ENCODE measurements at places on chromosomes 6 and 20.

- no peak for DNase-seq
Observed at GRCh38 chr6:127576874-127577273, at the start of gene C6orf58. Gene C6orf58 (plus strand): TSS chr6:127577174. CDS start chr6:127577186, 12 bp downstream.

GRCh38 chr6:15375018-15375417 lies 129.1 kb downstream of the JARID2 start:
- DNase-seq, result no peak

- DNase-seq, result no peak
Observed at GRCh38 chr20:17613328-17614175, 43.7 kb downstream of the DSTN start.

DNA sequence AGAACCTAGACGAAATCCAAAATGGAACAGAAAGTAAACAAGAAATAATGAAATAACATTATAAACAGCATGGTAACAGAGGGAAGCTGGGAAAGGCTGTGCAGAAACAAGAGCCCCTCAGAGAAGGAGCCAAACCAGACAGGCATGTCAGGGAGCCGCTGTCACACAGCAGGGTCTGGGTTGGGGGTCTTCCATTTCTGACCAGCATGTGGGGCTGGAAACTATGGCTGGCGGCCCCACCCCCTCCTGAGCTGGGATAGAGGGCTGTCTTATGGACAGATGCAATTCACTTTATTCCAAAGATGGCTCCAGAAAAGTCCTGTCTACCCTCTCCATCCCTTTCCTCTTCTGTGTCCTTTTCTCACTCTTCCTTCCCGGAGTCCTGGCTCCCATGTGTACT lies 27.3 kb downstream of the C6orf89 start:
- DNase-seq, result no peak

DNA sequence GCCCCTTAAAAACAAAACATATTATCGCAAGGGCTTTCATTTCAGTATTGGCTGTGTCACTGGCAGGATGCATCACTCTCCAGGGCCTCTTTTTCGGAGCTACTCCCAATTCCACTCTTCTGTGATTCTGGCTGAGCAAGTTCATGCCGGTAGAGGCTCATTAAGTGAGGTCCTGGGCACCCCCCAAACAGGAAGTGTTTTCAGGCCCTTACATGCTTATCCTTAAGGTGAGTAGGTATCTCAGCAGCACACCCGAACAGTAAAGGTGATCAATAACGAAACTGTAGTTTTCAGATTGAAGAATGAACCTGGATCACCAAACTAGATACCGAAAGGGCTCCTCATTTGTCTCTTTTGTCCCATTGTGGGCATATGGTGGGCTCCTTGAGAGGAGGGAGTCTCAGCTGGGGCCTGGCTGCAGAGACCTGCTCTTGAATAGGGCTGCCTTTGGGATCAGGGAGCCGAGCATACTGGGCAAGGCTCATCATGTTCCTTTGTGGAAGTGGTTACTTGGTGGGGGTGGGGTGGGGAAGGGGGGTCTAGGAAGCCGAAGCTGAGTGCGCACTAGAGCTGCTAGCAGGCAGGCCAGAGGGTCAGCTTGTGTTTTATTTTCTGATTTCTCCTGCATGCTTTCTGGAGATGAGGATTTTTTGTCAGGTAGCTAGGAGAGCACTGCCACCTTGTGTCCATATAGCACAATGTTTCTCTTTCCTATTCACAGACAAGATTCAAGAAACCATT lies 65.2 kb downstream of the CDS2 start:
- no peak for DNase-seq

- DNase-seq, result no peak
Observed at GRCh38 chr20:46690219-46691106, 1.2 kb upstream of the TP53RK start.

GRCh38 chr6:157211603-157212455 lies 111.5 kb downstream of the TMEM242 start:
- no peak for DNase-seq

DNA sequence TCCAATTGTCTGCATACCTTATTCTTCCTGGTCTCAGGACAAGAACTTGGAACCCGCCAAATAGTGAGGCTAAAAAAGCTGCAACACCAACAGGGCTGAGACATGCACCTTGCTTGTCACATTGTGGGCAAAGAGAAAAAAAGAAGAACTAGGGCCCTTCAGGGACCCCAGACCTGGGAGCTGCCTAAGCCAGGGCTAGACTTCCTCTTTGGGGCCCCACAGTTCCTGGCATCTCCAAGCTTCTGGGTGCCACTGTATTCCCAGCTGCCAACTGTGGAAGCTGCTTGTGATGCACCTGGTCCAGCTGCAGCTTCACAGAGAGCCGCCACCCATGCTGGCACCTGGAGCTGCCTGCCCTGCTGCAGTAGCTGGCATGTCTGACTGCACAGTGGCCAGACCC lies 370.6 kb downstream of the CD83 start:
- DNase-seq, result no peak

DNA sequence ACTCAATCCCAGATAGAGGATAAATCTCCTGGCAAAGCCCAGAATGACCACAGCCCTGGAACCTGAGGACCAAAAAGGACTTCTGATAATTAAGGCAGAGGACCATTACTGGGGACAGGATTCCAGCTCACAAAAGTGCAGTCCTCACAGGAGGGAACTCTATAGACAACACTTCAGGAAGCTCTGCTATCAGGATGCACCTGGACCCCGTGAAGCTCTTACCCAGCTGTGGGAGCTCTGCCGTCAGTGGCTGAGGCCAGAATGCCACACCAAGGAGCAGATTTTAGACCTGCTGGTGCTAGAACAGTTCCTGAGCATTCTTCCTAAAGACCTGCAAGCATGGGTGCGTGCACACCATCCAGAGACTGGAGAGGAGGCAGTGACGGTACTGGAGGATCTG lies 992 bp downstream of the ZSCAN16 start:
- no peak for DNase-seq

DNA sequence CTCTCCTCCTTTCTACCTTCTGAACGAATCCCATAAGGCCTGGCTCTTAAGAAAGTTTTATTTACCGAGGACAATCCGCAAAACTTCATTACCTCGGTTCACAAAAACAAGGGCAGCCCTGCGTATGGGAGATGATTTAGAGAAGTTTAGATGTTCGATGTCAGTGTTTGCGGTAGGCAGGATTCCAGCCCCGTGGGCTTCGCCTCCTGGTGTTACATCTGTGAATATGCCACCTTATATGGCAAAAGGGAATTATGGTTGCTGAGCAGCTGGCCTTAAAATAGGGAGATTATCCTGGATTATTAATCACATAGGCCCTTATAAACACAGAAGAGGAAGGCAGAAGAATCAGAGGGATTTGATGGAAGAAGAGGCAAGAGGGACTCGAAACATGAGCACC lies 21.1 kb downstream of the BMP6 start:
- no peak for DNase-seq

DNA sequence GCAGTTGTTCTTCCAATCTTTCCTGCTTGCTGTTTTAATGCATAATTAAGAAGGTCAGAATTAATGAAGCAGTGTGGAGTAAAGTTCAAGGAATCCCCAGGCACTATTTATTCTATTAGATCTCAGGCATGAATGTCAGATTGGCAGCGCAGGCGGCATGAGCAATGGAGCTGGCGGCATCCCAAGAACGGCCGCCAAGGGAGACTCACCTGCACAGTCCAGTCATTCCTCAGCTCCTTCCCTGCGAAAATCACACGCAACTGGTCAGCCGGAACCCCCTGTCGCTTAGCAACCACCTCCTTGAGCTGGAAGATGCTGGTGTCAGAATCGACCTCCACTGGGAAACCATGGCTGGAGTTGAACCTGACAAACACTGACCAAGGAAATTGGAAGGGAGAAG lies 284.5 kb downstream of the PRKN start:
- no peak for DNase-seq

- DNase-seq, result no peak
Observed at GRCh38 chr20:46740214-46740609, 30.8 kb downstream of the SLC2A10 start.

DNA sequence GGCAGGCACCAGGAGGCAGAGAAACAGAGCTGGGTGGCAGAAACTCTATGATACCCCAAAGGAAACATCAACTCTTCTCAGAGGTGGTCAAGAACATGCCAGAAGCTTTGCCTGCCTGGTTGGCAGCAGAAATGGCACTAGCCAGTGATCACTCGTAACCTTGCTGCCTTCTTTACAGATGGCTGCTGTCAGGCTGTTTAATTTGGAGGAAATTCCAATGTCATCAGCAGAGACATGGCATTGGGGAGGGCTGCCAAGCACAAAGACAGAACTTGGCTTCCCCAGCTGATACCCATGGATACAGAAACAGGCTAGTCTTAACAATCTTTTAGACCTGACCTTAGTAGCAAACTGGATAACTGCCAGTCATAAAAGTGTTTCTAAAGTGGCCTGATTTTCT lies 153.6 kb downstream of the GMPR start:
- DNase-seq, result no peak
